ENCODE measurements at places on chromosomes 5 and 9.

DNA sequence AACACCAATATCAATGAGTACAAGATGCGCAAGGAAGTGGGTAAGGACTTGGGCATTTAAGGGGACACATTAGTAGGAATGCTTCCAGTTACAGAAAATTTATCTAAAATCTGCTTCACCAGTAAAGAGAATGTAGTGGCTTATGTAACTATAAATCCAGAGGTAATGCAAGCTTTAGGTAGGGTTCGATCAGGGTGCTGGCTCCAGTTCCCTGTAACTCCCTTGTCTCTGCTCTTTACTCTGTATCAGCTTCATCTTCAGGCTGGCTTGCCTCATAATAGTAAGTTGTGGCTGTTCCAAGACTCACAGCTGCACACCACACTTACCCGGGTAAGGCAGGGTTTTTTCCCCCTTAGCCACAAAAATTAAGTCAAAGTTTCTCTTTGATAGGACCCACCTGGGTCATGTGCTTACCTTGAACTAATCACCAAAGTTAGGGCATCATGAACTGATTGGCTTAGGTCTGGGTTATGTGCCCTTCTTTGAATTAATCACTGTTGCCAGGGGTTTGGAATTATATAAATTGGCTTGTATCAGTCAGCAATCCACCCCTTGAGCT, 35.5 kb downstream of the ARHGEF37 start:
- no peak for DNase-seq

DNA sequence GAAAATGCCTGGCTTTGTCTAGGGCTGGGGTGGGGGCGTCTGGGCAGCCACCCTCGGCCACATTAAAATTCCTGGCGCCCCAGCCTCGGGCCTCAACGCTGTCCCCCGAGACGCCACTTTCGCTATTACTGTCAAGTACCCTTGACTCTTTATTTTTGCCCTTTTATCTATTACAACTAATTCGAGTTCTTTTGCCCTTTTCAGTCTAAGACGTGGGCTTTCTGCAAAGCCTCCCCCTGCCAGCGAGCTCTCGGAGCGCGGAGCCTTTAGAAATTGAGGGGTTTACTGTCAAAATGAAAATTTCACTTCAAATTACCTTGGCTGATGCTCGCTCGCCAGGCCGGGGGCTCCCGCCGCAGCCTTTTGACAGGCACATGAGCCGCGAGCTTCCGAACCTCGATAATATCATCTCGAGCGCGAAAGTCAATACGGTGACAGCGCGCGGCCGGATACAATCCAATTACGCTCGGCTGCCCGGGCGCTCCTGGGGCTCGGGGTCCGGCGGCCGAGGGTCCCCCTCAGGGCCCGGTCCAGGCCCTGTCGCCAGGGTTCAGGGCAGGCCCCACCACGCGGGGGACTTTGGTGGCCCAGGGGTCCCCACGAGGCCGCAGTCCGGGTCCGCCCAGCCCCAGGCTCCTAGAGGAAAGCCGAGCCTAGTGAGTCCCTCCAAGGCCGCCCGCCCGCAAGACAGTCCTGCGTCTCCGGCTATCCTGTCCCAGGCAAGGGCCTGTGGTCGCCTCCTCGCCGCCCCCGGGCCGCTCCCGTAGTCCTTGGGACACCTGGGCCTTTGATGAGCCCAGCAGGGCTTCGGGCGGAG, 6.7 kb downstream of the IRX4 start:
- DNase-seq: no peak

DNA sequence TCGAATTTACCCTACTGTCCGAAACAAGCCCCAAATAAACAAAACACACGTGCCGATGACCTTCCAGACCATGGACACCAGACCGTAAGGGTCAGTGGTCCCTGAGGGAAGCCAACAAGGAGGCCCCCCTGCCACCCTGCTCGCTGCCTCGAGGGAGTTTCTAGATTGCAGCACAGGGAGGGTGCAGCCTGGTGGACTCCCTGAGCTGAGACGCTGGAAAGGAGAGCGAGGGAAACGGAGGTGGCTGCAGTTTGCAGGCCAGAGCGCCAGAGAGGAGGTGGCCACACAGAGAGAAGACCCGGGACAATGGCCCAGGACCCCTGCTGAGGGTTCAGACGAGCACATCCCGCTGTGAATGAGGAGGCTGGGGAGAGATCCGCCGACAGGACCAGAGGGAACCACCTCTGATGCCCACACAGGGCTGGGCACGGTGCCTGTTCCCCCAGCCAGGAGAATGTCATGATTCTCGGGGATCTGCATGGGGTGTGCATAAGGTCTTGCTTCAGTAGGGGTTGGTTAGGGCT, 48.9 kb downstream of the SLC6A3 start:
- DNase-seq: no peak

DNA sequence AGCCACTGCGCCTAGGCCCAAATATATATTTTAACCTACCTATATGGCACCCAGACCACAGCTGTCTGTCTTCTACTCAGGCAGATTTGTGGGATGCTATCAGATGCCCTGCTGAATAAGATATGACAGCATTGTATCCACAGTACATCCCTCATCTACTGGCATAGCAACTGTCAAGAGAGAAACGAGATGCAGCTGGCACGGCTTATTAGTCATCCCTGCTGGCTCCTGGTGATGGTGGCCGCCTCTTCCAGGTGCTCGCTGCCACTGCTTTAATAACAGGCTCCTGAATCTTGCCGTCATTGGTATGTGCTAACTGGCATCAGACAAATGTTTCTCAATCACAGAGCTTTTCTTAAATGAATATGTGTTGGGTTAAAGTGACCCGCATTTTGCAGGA, 34.0 kb downstream of the B4GALT1 start:
- no peak for DNase-seq

DNA sequence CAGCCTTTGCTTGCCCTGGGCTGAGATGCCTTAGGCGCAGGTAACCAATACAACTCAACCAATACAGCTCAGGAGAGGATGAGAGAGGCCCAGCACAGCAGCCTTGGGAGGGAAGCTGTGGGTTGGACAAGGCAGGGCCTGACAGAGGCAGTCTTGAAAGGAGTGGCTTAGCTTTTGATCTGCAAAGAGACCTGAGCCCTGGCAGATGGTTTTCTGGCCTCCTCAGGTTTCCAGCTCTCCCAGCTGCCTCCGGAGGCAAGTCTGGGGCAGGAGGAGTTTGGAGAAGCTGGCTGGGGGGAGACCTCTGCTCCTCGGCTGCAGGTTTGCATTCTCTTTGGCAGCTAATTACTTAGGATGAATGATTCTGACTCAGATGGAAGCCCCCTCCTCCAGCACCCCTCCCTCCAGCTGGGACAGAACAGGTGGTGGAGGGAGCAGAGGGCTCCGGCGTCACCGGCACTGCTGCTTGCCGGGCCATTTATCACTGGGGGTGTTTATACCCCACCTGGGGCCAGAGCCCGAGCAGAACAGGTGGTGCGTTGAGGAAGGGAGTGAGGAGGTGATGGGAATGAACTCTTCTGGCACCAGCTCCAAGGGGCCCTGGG, 50.8 kb downstream of the TSPAN17 start:
- DNase-seq: no peak

GRCh38 chr9:99035313-99035712, 69.6 kb upstream of the TGFBR1 start:
- DNase-seq: no peak

GRCh38 chr5:57676222-57677098, 193.8 kb upstream of the ACTBL2 start:
- no peak for DNase-seq
